ENCODE measurements at places on chromosomes 1 and 21.
A peak's percentile ranks its signal among the peaks of the same experiment; 100 is the strongest.

DNA sequence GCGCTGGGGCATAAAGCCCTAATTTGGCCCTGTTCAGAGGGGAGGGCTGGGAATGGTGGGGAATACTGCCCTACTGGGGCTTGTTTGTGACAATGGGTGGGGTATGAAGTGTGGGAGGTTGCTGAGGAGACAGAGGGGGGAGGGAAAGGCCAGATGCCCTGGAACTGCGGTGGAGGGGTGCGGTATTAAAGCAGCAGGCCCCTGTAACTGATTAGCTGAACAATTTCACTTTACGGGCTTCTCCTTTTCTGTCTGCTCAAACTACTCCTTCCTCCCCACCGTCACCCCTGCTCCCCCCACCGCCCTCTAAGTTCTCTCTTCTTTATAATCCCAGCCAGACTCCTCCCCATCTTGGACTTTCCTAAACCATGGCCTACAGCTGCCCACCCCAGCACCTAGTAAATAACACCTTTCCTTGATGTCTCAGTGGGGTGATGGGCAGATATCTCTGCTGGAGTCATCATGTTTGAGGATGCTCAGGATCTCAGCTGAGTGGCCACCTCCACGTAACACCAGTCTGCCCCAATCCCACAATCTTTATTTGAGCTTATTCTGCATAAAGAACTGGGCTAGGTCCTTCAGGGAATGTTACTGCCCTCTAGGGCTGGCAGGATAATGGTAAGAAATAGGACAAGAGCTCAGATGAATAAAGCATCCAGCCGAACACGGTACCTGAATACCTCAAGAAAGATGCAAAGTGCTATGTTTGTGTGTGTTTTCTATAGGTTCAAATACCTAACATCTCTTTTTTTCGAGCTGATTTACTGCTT, 33.5 kb downstream of the XCL1 start:
- no peak for DNase-seq

GRCh38 chr1:151908228-151908691, 1.1 kb downstream of the THEM4 start:
- no peak for DNase-seq

DNA sequence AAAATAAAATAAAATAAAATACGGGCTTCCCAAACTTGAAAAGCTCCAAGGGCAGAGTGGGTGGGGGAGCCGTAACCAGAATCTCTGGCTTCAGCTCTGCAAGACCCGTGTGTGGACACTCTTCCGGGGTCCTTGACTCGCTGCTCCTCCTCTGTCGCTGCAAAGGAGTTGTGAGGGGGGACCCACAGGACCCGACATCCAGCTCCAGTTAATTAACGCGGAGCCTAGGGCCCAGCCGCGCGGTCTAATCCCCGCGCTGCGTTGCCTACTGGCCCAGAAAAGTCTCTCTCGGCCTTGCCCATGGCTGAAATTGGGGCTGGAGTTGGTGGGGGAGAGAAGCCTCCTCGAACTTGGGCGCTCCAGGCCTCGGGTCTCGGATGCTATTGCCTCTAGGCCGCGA, 1.8 kb downstream of the LMX1A start:
- DNase-seq: no peak

GRCh38 chr1:41327383-41327999, 33.7 kb upstream of the FOXO6 start:
- DNase-seq: no peak

DNA sequence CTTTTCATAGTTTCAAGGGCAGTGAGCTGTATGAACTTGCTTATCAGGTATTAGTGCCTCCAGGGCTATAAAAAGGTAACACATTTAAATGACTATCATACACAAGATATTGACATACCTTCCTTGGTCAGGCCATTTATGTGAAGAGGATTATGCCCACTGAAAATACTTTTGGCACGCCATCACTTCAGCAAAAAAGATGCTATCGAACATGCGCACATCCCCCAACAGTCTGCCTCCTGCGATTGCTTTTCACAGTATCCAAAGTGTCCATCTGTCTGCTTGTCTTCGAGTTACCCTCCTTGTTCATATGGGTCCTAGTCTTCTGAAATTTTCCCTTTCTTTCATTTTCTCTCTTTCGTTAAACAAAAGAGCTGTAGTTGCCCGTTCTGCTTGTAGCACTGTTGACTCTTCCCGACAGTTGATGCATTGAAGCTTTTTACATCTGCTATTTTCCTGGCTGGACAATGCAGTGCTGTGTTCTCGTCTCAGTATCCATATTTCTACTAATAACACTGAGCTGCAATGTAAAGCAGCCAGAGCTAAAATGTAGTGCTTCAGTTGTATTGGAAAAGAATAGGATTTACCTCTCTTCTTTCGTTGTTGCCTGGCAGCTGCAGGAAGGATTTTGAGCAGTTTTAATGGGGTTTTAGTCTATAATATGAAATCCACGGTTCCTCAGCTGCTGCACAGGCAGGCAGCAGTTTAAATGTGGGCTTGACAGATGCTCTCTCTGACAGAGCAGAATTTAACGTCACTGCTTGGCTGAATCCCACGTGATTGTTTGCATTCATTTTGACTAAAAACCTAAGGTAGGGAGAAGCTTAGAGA, at the start of gene B3GALT2:
Gene B3GALT2, minus strand, starts transcription at position 713 of the 831 bp plus-strand sequence. CDS start 5,051 bp downstream, outside the sequence.
- DNase-seq: no peak

GRCh38 chr1:31886866-31887265, 51.3 kb downstream of the PTP4A2 start:
- no peak for DNase-seq

GRCh38 chr1:109197158-109198042, 16.3 kb upstream of the SARS1 start:
- DNase-seq: peak; percentile 12

DNA sequence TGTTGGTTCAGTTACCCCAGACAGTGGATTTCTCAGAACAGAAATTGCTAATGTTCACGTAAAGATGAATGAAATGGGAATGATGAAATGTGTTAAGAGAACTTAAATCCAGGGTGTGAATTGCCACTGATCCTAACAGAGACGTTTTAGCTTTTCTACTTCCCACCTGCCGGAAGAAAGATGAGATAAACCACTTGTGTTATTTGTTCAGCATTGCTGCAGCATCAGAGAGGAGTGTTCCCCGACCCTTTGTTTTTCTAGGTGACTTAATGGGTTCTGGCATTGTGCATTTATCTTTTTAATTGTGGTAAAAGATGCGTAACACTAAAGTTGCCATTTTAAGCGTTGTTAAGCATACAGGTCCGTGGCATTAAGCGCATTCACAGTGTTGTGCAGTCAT, 122.3 kb downstream of the GALNT2 start:
- no peak for DNase-seq

DNA sequence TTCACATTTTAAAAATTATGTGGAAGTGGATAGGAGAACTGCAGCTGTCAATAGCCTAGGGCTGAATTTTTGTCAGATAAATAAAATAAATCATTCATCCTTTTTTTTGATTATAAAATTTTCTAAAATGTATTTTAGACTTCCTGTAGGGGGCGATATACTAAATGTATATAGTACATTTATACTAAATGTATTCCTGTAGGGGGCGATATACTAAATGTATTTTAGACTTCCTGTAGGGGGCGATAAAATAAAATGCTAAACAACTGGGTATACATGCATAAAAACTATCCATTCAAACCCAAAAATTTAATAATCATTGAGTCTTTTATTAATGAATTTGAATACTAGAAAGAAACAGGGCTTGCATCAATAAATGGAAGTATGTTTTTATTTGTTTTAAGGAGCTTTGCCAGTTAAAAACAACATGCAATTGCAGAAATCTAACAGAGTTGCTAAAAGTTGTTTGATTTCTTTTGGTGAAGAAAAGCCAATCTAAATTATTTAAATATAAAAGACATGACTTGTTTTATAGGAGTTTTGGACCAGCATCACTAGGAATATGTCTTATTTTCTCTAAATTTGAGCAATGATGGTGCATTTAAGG, 31.4 kb downstream of the CLCA1 start:
- no peak for DNase-seq

GRCh38 chr1:224521904-224522734, 87.5 kb upstream of the WDR26 start:
- no peak for DNase-seq

GRCh38 chr1:94068096-94068998, 52.6 kb downstream of the ABCA4 start:
- DNase-seq: no peak

GRCh38 chr1:18942340-18942739, 14.1 kb downstream of the IFFO2 start:
- no peak for DNase-seq

GRCh38 chr1:187605736-187606135, 777.0 kb downstream of the PLA2G4A start:
- no peak for DNase-seq

- no peak for DNase-seq
These were observed 4.9 kb downstream of the RCC2 start for GRCh38 chr1:17434601-17435000.

- DNase-seq: no peak
These were observed 743 bp downstream of the CD52 start for GRCh38 chr1:26318338-26319064.

GRCh38 chr1:51473331-51474115, 45.5 kb downstream of the EPS15 start:
- DNase-seq: no peak

- DNase-seq: no peak
These were observed 90.7 kb downstream of the TENT5C start for GRCh38 chr1:117696561-117696960.

- no peak for DNase-seq
These were observed 26.9 kb downstream of the OR6Y1 start for GRCh38 chr1:158527190-158527815.

GRCh38 chr1:210031473-210031872, 93.5 kb downstream of the SYT14 start:
- DNase-seq: no peak

- no peak for DNase-seq
These were observed 6.0 kb downstream of the TENT5B start for GRCh38 chr1:27006683-27007082.

- no peak for DNase-seq
These were observed 216.0 kb downstream of the DYRK1A start for GRCh38 chr21:37582590-37582989.

- no peak for DNase-seq
These were observed 25.2 kb upstream of the RABGAP1L start for GRCh38 chr1:174134003-174134659.

DNA sequence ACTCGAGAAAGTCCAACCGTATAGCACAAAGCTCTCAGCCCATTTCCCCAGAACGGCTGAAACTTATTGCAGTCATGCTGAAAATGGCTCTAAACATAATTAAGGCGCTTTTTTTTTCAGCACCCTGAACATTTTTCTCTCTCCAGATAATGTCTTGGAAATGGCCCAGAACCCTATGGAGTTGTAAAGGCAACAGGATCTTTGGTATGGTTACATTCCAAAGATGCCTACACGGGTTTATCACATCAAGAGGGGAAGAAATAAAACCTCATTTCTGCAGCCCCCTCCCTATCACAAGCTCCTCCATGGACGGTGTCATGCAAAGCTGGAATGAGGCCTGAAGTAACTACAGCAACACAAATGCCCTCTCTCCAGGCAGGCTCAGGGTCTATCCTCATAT, 126.4 kb upstream of the GALNT2 start:
- DNase-seq: no peak

DNA sequence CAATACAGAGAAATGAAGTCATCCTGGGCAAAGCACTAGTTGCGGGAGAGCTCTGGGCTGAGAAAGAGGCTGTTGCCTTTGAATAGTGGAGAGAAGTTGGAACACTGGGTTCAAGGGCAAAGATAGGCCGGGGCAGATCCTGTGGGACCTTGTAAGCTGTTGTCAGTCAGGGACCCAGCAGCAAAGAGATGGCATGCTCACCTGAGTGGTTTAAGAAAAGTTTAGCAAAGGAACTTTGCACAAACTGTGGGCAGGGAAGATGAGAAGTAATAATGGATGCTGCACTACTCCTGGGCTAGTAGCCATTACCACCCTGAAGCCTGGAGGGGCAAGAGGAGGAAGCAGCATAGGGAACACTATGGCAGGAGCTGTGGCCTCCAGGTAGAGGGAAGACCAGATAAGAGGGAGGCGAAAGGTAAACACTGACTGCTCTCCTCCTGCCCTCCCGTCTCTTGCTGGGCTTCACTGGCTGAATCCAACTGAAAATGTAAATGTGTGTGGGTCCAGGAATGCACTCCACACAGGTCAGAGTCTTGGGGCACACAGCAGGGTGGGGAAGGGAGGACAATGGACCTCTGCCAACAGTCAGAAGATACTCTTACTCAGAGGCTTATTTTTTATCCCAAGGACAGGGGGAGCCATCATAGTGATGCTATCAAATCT, 129.2 kb downstream of the PLPP3 start:
- no peak for DNase-seq

DNA sequence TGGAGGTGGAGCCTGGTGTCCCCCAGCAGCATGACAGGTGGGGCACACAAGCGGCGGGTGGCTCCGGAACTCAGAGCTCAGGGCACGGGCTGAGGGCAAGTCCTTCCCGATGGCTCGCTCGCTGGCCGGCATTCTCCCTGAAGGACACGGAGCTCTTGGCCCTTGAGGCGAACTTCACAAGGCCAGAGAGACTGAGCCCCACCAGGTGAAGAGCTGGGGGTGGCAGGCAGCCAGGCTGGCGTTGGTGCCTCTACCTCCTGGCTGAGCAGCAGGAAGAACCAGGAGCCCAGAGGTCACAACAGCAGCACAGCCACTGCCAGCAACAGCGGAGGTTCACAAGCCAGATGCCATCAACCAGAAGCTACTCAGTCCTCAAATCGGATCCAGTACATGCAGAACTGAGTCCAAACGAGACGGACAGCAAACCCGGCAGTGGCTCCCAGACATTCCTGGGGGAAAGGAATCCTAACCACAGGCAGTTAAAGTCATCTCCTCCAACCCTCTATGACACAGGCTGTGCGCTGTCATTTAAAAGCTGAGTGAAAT, 54.1 kb downstream of the NPHP4 start:
- DNase-seq: no peak

GRCh38 chr1:54462597-54463258, 56.5 kb upstream of the SSBP3 start:
- no peak for DNase-seq

DNA sequence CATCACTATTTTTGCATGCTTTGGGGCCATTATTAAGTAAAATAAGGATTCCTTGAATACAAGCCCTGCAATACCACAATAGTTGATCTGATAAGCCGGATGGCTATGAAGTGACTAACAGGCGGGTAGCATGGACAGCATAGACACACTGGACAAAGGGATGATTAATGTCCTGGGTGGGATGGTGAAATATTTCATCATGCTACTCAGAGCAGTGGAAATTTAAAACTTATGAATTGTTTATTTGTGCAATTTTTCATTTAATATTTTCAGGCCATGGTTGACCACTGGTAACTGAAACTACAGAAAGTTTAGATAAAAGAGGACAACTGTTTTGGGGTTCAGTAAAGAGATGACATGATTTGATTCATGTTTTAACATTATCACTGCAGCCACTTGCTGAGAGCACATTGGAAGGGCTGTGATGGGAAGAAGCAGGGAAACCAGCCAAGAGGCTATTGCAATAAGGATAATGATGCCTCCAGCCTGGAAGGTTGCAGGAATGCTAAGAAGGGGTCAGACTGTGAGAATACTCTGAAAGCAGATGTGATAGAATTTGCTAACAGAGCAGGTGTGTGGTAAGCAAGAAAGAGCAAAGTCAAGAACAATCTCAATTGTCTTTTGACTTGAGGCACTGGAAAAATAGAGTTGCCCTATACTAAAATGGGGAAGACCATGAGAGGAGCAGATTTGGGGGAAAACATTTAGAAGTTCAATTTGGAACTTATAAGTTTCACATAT, 62.5 kb upstream of the TNFSF4 start:
- DNase-seq: no peak

Data from activated naive CD4-positive, alpha-beta T cell treated with anti-CD3 and anti-CD28 coated beads, Interleukin-2, amount 50 U/mL, for 16 hours (primary cell).